Kidney epithelial cell (primary cell): ENCODE measurements at places on chromosomes 12 and 14.

- no peak for DNase-seq
These were observed 50.5 kb downstream of the STX2 start for GRCh38 chr12:130788515-130788914.

- no peak for DNase-seq
These were observed 178.0 kb upstream of the CAND1 start for GRCh38 chr12:67091204-67091603.

DNA sequence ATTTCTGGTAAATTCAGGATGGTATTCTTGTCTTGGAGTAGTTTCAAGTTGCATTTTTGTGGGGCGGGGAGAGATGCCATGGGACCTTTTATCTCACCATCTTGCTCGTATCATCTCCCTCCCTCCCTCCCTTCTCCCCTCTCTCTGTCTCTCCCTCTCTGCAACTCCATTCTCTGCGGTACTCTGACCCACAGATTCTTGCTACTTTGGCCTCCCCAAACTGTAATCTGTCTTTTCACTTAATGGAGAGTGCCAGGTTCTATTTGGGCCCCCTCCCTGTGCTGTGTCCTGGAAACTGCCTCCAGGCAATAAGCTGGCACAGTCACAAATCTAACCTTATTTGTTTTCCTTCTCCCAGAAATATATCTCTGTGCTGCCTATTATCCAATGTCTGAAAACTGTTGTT is 175.2 kb downstream of the PAWR start:
- no peak for DNase-seq

- no peak for DNase-seq
These were observed 142.7 kb upstream of the SEL1L start for GRCh38 chr14:81676395-81676794.

DNA sequence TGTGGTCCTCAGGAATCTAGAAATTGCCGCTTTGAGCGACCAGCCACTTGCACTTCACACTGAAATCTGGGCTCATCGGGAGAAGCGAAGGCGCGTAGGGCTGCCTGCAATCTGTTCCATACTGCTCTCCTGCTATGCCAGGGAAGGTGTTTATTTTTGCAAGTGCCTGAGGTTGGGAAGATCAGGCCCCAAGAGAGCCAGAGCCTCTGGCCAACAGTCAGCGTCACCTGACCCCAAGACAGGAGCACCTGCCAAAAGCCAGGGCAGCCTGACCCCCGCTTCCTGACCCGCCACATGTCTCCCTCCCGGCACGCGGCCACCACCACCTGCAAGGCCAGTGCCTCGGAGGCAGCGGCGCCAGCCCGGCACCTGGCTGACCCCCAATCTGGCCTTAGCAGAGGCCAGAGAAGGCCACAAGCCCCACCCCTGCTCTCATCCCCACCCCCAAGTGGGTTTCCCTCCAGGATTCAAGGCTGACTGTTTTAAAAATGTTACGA is 94.4 kb downstream of the CHGA start:
- no peak for DNase-seq

- DNase-seq, result no peak
These were observed 7.3 kb upstream of the GALNT9 start for GRCh38 chr12:132336451-132337413.

GRCh38 chr12:84842406-84843013 is 70.1 kb downstream of the SLC6A15 start:
- no peak for DNase-seq

GRCh38 chr12:127273626-127274025 is 993.3 kb upstream of the TMEM132C start:
- DNase-seq, result peak; percentile 47

- no peak for DNase-seq
These were observed at the start of gene CNTN1 for GRCh38 chr12:40691913-40692764. Gene CNTN1 (plus strand): TSS chr12:40692439.

DNA sequence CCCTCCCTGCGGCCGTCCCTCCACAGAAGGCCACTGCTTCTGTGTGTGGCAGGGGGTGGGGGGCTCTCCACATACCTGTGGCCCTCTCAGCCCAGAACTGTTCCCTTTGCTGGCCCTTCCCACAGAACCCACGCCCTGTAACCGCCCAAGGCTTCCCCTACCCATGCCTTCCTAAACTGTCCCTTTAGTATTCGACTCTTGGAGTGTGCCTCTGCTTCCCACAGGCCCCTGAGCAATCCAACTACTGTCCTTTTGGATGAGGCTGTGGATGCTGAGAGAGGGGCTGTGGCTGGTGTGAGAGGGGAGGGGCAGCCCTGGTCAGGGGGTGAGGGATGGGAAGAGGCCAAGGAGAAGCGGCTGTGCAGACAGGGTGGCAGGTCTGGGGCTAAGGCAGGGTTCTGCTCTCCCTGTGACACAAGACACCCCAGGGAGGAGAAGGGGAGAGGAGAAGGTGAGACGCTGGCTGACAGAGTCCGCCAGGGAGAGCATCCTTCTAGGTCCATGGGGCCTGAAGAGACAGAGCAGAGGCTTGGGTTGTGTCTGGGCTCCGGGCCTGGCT is 46.0 kb downstream of the DLK1 start:
- DNase-seq, result no peak

GRCh38 chr14:100201701-100202100 is 37.2 kb upstream of the YY1 start:
- DNase-seq, result no peak

- no peak for DNase-seq
These were observed 1508.5 kb upstream of the FLRT2 start for GRCh38 chr14:84021433-84021832.
